Foreskin fibroblast (primary cell): ENCODE measurements at places on chromosomes 4 and X.

DNA sequence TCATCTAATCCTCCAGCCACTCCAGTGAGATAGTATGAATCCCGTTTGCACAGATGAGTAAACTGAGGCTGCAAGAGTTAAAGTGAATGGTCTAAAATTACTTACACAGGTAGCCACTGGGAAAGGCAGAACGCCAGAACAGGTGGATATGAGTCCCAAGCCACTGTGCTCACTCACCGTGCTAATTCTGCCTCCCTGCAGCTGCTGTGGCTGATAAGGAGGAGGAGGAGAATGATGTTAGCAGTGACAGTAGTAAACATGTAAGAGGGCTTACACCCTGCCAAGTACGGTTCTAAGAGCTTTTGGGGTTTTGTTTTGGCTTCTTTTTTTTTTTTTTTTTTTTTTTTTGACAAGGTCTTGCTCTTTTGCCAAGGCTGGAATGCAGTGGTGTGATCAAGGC lies 90.5 kb upstream of the PRPS2 start:
- no peak for DNase-seq

- DNase-seq, result no peak
Measured at GRCh38 chrX:24536551-24536950, 71.5 kb downstream of the PDK3 start.

DNA sequence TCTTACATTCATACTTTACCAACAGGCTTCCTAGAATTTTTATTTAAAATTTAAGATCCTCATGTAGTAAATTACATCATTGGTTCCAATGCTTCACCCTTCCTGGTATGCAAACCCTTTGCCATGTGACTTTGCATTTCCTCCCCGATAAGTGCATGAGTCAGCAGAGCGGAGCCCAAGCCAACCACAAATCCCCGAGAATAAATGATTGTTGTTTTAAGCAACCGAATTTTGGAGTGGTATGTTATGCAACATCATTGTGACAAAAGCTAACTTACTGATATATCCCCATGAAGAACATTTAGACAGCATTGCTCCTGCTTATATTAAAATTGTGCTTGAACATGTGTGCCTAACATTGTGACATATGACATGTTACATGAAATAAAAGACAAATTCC lies 199.4 kb upstream of the DDX53 start:
- peak; percentile 88 for DNase-seq

GRCh38 chr4:135269125-135269890 lies 1067.7 kb upstream of the PABPC4L start:
- no peak for DNase-seq

DNA sequence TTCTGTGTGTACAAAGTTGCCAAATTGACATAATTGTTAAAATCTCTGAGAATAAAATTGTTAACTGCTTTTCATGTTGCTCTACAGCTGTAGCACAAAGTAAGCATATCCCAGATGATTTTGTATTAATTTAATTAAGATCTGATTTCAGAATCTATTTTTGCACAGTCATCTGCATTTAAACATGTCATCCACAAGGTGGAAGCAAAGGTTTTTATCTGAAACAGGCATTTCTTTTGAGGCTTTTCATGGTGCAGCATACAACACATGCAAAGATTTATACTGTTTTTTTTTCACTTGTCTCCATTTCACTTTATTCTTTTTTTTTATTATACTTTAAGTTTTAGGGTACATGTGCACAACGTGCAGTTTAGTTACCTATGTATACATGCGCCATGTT lies 51.2 kb downstream of the GC start:
- DNase-seq, result no peak

DNA sequence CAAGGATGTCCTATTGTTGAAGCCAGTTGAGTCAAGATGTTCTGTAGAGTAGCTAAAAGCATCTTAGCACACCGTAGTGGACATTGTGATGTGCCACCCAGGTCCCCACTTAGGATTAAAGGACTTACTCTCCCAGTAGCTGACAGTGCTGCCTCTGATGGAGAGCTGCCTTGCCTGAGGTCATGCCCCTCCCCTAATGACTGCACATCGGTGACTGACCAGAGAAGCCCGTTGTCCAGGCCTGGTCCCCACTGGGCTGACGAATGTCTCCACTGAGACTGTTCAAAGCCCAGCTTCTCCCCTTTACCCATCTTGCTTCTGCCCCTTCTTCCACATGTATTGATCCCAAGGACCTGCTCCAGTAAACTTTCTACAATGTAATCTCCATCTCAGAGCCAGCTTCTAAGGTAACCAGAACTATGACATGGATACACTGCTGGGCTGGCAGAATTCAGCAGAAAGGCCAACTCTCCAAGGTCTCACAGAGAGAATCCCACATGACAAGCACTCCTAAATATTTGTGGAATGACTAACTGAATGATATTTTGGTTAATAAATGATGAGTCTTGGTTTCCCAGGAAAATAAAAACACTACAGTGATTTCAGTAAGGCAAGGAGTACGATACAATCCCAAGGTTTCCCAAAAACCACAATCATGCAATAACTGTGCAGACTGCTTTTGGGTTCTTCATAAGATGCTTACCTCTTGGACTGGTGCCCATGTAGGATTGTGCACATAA lies 82.4 kb upstream of the TMEM150C start:
- DNase-seq, result peak; percentile 13

- no peak for DNase-seq
Measured at GRCh38 chr4:162659716-162660115, 495.9 kb upstream of the FSTL5 start.

DNA sequence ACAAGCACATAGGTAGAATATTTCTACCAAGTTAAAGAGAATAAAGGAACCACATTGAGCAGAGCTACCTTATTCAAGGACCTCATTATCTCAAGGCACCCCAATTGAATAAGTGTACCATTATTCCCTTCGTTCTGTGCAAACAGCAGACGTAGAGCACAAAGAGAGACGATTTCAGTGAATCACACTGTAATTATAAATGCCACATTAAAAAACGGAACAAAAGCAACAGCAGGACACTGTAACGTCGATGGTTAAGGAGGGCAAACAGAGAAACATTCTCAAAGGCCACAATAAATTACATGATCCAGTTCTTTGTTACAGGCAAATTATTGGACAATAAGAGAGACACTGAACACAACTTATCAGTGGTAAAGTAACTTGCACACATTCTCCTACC lies 644.1 kb upstream of the TENM3 start:
- DNase-seq, result no peak

DNA sequence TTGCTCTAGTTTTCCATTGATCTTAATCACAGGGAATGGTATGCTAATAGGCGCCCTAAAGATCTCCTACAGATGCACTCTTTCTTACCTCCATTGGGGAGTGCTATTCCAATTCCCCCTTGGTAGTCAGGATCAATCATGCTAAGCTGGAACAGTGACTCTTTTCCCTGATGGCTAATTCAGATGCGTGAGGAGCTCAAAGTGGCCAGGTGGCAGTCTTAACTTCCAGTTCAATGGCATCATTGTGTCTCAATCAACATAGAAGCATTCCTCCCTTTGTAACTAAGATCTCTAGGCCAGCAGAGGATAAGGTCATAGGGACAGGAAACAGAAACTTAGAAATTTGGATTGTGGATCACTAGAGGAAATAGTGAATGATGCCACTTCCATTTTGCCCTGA lies 216.8 kb downstream of the GRID2 start:
- no peak for DNase-seq

- DNase-seq, result no peak
Measured at GRCh38 chrX:13239272-13239671, 80.6 kb downstream of the ATXN3L start.

DNA sequence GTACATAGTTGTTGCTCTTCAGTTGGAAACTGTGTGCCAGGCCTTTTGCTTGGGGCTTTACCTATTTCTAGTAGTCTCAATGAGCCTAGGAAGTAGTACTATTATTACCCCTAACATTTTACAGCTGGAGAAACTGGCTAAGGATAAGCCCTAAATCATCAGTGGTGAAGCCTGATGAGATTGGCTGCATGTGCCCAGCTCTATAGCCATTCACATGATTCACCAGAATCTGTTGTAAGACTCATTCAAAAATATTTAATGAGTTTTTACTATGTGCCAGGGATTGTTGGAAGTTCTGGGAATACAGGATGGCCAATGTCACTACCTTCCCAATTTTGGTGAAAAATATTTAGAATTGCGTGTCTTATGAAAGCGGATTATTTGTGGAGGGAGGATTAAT lies 2.8 kb downstream of the KIT start:
- peak; percentile 74 for DNase-seq

- peak; percentile 76 for DNase-seq
Measured at GRCh38 chrX:103565752-103566151, 19.6 kb upstream of the TCEAL4 start.

- peak; percentile 1 for DNase-seq
Measured at GRCh38 chr4:10893395-10893794, 208.8 kb upstream of the CLNK start.

GRCh38 chr4:24105327-24106038 lies 215.6 kb upstream of the PPARGC1A start:
- peak; percentile 95 for DNase-seq

GRCh38 chr4:153497091-153497531 lies 31.0 kb downstream of the TMEM131L start:
- no peak for DNase-seq

GRCh38 chrX:103716962-103717361 lies 6.3 kb downstream of the TMEM31 start:
- peak; percentile 87 for DNase-seq

DNA sequence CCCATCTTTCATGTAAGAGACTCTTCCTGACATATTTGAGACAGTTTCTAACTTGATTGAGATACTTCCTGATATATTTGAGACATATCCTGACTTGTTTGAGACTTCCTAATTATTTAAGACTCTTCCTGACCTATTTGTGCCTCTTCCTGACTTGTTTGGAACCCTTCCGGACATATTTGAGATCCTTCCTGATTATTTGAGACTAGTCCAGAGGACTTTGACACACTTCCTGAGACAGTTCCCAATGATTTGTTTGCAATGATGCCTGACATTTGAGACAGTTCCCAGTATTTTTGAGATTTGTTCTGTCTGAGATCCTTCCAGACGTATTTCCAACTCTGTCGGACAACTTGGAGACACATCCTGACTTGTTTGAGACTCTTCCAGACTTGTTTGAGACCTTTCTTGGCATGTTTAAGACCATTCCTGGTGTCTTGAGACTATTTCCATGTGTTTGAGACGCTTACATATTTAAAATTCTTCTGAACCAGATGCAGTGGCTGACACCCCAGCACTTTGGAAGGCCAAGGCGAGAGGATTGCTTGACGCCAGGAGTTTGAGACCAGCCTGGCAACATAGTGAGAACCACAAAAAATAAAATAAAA lies 118.9 kb upstream of the USP9X start:
- no peak for DNase-seq

DNA sequence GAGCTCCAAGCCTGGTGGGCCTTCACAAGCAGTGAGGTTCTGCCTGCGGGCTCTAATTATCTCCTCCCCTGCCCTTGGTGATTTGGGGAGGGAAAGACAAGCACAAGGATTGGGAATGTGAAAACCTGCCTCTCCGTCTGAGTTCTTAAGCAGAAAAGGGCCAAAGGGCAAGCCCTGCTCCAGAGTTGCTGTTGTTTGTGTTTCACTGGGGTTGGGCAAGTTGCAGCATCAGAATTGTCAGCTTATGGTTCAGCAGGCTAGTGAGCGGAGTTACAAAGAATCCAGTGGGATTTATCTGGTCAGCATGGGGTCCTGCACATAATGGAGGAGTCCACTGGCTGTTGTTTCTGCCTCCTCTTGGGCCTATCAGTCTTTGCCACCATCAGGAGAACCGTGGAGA lies 60.5 kb downstream of the NHS start:
- DNase-seq, result no peak

- DNase-seq, result peak; percentile 88
Measured at GRCh38 chr4:7857238-7857701, 82.4 kb downstream of the AFAP1 start.

DNA sequence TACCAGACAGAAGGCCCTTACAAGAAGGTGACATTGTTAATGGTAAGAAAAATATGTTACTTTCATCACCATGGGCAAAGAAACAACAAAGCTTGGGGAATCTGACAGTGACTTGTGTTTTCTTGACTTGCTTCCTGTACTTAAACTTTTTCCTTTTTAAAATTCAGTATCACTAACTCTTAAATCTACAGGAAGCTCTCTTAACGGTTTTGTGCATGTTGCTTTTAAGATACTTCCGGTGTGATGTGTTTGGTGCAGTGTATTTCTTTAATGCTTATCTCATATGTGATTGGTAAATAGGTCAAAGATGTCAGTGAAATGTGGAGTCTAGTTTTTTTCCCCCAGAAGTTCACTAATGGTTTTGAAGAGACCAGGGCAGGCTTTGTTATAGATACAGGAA lies 45.2 kb downstream of the ADH5 start:
- no peak for DNase-seq

- DNase-seq, result no peak
Measured at GRCh38 chr4:124202099-124202498, 510.4 kb downstream of the ANKRD50 start.

DNA sequence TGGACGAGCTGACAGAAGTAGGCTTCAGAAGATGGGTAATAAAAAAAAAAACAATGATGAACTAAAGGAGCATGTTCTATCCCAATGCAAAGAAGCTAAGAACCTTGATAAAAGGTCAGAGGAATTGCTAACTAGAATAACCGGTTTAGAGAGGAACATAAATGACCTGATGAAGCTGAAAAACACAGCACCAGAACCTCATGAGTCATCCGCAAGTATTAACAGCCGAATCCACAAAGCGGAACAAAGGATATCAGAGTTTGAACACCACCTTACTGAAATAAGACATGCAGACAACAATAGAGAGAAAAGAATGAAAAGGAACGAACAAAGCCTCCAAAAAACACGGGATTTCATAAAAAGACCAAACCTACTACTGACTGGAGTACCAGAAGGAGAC lies 10.5 kb downstream of the NELFA start:
- DNase-seq, result no peak

DNA sequence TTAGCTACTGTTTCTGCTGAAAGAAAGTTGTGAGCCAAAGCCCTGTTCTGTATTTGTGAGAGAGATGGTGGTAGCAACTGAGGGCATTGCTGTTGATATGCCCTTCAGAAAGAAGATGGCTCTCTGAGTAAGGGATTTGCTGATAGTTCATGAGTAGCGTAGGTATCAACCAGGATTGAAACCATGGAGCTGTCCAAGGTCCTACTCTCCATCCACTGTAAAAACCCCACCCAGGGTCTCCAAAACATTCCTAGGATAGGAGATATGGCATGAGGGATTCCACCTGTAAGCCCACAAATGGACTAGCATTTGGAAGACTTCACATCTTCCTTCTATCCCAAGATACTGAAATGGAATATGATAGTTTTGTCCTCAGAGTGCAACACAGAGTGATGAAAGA lies 277.1 kb upstream of the PRKX start:
- DNase-seq, result no peak

DNA sequence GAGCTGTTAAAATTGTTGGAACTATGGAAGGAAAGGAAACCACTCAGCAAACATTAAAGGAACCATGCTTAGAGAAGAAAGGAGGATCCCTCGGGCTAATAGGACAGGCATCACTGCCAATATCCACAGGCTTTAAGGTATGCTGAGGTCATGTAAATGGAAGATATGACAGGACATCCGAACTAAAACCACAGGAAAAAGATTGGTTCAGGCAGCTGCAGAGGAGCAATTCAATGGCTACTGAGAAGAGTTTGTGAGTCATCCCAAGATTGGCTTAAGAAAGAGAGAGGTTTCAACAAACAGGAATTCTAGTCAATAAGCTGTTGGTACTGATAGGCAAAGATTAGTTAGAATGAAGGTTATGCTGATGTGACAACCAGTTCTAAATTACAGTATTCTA lies 106.4 kb upstream of the FAM241A start:
- DNase-seq, result peak; percentile 16
